NCI-H1930 (cell line): ENCODE measurements at places on chromosomes 7 and 10.

- no peak for DNase-seq
Measured at GRCh38 chr10:71638064-71638821, 81.3 kb downstream of the C10orf105 start.

DNA sequence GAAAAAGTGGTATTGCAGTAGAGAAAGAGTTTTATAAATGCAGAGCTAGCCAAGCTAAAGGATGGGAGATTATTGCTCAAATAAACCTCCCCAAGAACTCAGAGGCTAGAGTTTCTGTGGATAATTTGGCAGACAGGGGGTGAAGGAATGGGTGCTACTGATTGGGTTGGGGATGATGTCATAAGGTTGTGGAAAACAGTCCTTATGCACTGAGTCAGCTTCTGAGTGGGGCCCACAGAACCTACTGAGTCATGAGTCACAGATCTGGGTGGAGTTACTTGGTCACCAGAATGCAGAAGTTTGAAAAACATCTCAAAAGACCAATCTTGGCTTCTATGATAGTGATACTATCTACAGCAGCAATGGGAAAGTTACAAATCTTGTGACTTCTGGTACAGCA is 1146.7 kb downstream of the TYW1 start:
- DNase-seq: no peak

DNA sequence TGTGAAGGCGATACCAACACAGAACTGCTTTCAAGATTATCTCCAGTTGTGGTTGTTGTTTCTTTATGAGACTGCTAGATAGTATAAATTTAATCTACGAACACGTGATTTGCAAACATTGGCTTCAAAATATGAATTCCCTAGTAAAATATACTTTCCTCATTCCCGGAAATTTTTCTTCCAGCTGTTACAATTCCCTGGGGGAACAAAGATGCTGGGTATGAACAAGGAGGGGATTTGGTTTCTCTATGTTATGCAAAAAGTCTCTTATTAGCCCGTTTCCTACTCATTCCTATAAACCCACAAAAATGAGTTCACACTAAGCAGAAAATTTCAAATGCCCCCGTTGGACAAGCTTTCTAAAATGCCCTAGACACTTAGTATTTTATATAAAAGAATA is 928.3 kb downstream of the CNTNAP2 start:
- DNase-seq: no peak

GRCh38 chr10:93062514-93063143 is 2.0 kb downstream of the CYP26C1 start:
- DNase-seq: no peak

DNA sequence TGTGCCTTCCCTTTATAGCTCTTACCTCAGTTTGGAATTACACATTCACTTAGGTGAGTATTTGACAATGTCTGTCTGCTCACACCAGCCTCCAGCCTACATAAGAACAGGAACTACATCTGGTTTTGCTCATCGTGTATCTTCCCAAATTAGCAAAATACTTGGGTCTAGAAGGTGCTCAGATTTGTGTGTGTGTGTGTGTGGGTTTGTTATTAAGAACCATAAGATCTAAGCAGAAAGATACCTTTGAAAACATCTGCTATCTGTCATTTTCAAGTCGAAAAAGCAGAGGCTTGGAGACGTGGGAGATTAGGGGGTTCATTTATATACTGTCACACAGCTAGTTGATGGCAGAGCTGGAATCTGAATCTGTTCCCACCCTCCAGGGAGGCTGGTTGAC is 14.8 kb upstream of the LAMB4 start:
- no peak for DNase-seq

DNA sequence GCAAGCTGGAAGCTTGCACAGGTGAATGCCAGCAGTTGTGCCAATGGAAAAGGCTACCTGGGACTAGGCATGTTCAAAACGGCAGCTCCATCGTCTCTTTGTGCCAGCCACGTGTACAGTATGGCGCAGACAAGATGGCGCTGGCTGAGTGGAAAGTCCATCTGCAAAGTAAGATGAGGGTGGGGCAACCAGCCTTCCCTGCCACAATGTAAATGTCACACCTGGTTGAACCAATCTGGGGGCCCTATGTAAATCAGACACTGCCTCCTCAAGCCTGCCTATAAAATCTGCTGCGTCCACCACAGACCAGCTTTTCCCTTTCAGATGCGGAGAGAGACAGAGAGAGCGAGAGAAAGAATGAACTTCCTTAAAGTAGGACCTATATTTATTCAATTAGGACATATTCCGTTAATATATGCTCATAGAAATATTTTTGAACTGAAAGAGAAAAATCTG is 18.5 kb upstream of the C7orf33 start:
- DNase-seq: peak; percentile 23

DNA sequence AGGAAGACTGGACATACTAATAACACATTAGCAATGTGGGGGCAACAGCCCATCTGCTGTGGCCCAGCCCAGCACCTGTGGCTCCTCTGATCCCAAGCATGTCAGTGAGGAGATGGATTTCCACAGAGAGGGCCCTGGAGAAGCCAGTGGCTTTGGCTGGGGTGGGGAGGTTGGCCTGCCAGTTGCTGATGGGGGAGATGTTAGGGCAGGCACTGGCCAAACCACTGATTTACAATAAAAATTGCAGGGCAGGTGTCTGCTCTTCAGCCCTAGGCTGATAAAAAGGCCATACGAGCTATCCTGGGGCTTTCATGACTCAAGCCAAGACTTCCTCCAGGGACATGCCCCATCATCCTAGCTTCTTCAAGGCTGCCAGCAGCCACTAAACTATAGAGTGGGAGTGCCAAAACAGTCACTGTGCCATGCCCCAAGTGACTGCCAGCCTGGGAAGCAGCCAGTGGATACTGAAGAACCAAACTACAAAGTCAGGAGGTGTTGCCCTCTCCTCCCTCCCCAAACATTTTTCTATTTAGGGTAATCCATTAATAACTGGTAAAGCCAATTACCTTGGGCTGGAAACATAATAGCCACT is 37.8 kb downstream of the DPCD start:
- no peak for DNase-seq

DNA sequence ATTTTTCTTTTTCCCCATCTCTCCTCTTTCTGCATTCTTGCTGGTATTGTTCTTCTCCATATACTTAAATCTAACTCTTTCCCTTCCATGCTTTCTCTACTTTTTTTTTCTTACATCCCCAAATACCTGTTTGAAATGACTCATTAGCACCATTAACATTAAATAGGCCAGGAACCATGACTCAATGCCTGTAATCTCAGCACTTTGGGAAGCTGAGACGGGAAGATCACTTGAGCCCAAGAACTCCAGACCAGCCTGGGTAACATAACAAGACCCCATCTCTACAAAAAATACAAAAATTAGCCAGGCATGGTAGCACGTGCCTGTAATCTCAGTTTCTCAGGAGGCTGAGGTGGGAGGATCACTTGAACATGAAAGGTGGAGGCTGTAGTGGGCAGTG is 1026.8 kb downstream of the GATA3 start:
- no peak for DNase-seq

- no peak for DNase-seq
Measured at GRCh38 chr7:7203813-7204575, 21.6 kb downstream of the C1GALT1 start.

DNA sequence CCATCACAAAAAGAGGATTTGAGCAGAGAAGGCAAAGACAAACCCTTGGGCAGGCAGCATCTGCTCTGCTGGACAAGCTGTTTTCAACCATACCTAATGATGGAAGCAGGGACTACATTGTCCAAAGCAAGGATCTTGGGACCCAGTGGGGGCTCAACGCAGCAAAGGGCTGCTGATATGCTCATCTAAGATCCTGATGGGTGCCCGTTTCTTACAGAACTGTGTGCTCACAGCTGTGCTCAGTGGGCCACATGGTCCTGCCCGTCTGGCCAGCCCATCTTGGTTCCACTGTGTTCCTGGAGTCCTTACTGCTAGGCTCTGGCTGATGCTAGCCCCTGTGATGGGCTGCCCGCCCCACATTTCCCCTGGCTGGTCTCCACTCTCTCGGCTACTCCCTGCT is 36.1 kb downstream of the GPRIN2 start:
- DNase-seq: no peak

DNA sequence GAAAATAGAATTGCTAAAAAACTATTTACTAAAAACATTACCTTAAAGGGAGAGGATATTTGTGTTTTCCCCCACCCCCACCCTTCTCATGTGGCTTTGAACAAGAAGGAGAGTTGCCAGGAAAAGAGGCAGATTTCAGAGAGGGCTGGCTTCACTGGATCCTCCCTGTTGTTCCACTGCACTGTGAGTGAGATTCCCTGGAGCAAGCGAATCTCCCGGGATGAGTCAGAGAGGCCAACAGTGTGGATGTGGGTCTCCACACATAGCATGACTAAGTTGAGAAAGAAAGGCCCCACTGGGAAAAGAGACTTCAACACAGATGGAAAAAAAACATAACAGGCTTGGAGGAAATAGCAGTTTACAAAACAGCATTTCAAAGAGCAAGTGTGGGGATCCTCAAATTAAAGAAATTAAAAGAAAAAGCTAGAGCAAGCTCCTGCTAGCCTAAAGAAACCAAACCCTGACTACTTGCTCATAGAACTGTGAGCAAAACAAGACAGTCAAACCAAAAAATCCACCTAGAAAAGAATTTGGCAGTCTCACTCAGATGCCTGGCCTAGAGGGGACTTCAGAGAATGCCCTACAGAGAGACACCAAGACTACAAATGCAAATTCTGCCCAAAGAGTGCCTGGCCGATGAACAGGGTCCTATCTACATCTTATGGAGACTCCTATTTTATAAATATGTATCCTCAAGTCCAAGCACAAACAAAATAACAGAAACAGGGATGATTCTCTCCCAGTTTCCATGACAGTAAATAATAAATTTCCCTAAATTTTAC is 3.4 kb downstream of the CAV1 start:
- no peak for DNase-seq

DNA sequence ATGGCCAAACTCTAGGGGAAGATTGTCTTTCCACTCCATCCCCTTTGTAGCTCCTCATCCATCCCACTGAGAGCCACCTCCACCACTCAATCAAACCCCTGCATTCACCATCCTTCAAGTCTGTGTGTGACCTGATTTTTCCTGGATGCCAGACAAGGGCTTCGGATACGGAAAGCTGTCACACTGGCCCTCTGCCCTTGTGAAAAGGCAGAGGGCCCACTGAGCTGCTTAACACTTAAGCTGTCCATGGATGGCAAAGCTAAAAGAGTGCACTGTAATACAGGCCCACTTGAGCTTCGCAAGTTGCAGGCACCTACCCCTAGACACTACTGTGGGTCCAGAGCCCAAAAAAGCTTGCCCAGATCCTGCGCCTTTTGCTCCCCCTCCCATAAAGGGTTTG is 237.2 kb downstream of the MAGI2 start:
- no peak for DNase-seq

DNA sequence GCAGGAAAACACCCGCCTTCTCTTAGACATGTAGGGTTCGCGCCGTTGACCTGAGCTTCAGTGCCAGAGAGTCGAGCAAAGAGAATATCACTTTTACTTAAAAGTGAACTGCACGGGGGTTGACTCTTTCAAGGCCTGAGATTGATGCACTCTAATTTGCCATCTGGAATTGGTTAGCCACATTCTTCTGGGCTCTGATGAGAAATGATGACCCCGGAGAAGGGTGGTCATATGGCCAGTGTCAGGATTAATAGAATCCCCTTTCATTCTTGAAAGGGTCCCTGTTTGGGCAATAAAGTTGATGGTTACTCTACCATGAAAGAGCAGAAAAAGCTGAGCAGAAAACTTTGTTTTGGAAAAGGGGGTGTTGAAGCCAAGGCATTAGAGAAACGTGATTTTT is 31.2 kb downstream of the GRK5 start:
- DNase-seq: no peak

DNA sequence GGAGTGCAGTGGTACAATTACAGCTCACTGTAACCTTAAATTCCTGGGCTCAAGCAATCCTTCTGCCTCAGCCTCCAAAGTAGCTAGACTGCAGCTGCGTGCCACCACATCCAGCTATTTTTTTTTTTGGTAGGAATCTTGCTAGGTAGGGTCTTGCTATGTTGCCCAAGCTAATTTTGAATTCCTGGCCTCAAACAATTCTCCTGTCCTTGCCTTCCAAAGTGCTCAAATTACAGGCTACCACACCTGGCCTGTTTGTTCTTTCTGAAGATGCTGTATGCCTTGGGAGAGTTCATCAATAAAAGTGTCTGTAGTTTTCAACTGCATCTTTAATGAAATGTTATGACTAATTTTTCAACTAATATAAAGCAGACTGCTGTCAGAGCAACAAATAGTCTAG is 452 bp downstream of the SAMD9 start:
- no peak for DNase-seq

DNA sequence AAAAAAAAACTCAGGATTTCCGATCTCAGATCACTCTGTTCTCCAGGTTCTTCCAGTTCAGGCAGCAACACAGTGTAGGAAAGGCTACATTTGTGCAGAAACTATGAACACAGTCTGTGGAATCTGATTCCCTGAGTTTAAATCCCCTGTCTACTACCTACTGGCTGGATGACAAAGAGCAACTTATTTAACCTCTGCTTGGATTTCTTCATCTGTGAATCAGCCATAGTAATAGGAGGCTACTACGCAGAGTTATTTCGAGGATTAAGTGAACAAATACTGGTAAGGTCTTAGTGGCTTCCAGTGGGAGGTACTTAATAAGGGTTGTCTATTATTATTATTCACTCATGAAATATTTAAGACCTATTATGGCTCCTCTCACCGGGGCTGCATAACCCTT is 44.3 kb upstream of the PDCD4 start:
- DNase-seq: no peak

DNA sequence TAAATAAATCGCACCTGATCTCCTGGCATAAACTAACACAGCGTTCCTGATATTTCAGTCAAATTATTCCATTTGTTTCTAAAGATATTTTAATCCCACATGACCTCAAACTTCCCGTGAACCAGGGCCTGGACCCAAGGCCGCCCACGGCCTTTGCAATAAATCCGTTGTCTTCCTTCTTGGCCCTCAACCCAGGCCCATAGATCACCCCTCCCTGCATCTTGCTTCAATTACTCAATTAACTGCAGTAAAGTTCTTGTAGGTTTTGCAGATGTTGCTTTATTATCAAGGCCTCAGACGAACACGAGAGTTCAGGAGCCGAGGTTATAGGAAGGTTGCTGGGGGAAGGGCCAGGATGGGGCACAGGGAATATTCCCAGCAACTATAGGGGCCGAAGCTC is 249.4 kb downstream of the RAB11FIP2 start:
- DNase-seq: no peak

GRCh38 chr7:157864911-157865310 is 528.1 kb downstream of the DNAJB6 start:
- no peak for DNase-seq

DNA sequence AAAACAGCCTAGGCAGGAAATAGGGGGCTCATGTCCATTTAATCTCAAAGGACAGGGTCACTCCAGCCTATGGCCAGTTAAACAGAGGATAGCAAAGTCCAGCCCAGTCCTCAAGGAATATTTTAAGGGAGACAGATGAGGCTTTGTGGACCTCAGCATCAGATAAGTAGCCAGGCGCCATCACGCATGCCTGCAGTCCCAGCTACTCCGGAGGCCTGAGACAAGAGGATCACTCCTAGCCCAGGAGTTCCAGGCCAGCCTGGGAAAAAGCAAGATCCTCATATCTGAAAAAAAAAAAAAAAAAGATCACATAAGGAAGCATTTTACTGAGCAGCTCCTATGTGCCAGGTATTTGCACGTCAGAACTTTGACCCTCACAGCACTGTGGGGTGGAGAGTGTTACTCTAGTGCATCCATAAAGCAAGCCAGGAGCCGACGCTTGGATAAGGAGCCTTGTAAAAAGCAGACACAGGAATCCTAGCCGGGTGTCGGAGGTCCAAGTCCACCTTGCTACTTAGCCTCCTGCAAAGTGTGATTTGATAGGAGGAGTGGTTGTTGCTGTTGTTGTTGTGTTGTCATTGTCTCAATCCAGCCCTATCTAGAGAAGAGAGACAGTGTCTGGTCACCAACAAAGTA is 61.8 kb upstream of the DOCK1 start:
- no peak for DNase-seq

- DNase-seq: no peak
Measured at GRCh38 chr10:106577266-106577665, 587.2 kb downstream of the SORCS1 start.
